Spinal cord (tissue), 10 donors: ENCODE measurements at places on chromosomes 11 and 22. TPM values are rescaled to one million over a fixed set of nuclear protein-coding genes. Genes with fewer than 3 reads are reported as not detected.

The MUC2 gene
- not detected for polyA plus RNA-seq

The VEGFB gene
- polyA plus RNA-seq = 252 TPM

The RIMBP3B gene
- polyA plus RNA-seq = not detected

The MUC5B gene
- 0.44 TPM for polyA plus RNA-seq

The MS4A2 gene
- polyA plus RNA-seq = 0.20 TPM

The CD3E gene
- polyA plus RNA-seq = not detected

The BCO2 gene
- polyA plus RNA-seq = 8.2 TPM

The OR8D4 gene
- not detected for polyA plus RNA-seq

The MS4A7 gene
- 4.9 TPM for polyA plus RNA-seq

The MN1 gene
- 26.1 TPM for polyA plus RNA-seq

The JRKL gene
- 10.4 TPM for polyA plus RNA-seq

The CPT1A gene
- 28.0 TPM for polyA plus RNA-seq

The MMP10 gene
- not detected for polyA plus RNA-seq

The CSF2RB gene
- polyA plus RNA-seq = 1.3 TPM

The GAB4 gene
- 0.25 TPM for polyA plus RNA-seq

The CCDC73 gene
- polyA plus RNA-seq = 0.33 TPM

The FGF19 gene
- polyA plus RNA-seq = 0.44 TPM

The TRIM48 gene
- not detected for polyA plus RNA-seq

The MOB2 gene
- 36.4 TPM for polyA plus RNA-seq

The OR51B2 gene
- not detected for polyA plus RNA-seq

The BET1L gene
- 26.3 TPM for polyA plus RNA-seq

The APOBEC3H gene
- 0.41 TPM for polyA plus RNA-seq

The HTATIP2 gene
- polyA plus RNA-seq = 9.5 TPM

The PANX3 gene
- not detected for polyA plus RNA-seq

The SYCE3 gene
- polyA plus RNA-seq = not detected

The DLG2 gene
- polyA plus RNA-seq = 44.4 TPM

The LIF gene
- polyA plus RNA-seq = 0.84 TPM

The OR10G4 gene
- polyA plus RNA-seq = not detected

The IGF2 gene
- 217 TPM for polyA plus RNA-seq

The SPA17 gene
- 23.8 TPM for polyA plus RNA-seq

The OSM gene
- polyA plus RNA-seq = 0.68 TPM

The CNGA4 gene
- polyA plus RNA-seq = 0.68 TPM

The SCGB1A1 gene
- polyA plus RNA-seq = not detected

The NXPE1 gene
- polyA plus RNA-seq = not detected

The MMP27 gene
- polyA plus RNA-seq = not detected

The CHADL gene
- 36.7 TPM for polyA plus RNA-seq

The CD248 gene
- 44.0 TPM for polyA plus RNA-seq

The FOLR3 gene
- not detected for polyA plus RNA-seq

The PRRG4 gene
- 0.84 TPM for polyA plus RNA-seq

The CCDC116 gene
- 0.63 TPM for polyA plus RNA-seq

The OR52N2 gene
- not detected for polyA plus RNA-seq

The RHOD gene
- 4.3 TPM for polyA plus RNA-seq

The TRIM51 gene
- not detected for polyA plus RNA-seq

The CTSC gene
- polyA plus RNA-seq = 45.0 TPM

The ROM1 gene
- polyA plus RNA-seq = 8.7 TPM

The GVQW3 gene
- polyA plus RNA-seq = 11.9 TPM

The IL10RA gene
- polyA plus RNA-seq = 2.9 TPM

The OR10A2 gene
- 0.21 TPM for polyA plus RNA-seq

The PLAAT3 gene
- polyA plus RNA-seq = 46.7 TPM

The OR52K1 gene
- 0.11 TPM for polyA plus RNA-seq

The DRD4 gene
- 5.6 TPM for polyA plus RNA-seq

The MS4A6A gene
- 7.1 TPM for polyA plus RNA-seq

The GALNT18 gene
- 9.8 TPM for polyA plus RNA-seq

The DTX4 gene
- 108 TPM for polyA plus RNA-seq

The PGR gene
- not detected for polyA plus RNA-seq

The CD6 gene
- polyA plus RNA-seq = 5.0 TPM

The TRIM64C gene
- polyA plus RNA-seq = not detected
